OCI-LY7 (cell line): ENCODE measurements at places on chromosomes 3 and 15.
A peak's percentile ranks its signal among the peaks of the same experiment; 100 is the strongest.

DNA sequence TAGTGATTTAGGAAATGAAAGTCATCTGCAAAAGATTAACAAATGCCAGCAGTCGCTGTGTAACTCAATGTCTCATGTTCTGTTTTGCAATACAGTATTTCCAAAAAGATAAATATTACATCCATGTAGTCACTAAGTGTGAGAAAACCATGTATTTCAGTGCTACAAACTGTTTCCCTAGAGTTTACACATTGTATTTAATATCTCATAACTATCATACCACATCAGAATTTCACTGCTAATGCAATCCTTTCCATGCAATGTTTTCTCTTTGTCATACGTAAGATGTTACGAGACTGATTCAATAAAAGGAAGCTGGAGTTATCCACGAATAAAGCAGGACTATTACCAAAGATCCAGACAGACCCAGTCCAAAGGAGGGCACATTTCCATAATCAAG lies 269.4 kb downstream of the GBE1 start:
- no peak for DNase-seq

DNA sequence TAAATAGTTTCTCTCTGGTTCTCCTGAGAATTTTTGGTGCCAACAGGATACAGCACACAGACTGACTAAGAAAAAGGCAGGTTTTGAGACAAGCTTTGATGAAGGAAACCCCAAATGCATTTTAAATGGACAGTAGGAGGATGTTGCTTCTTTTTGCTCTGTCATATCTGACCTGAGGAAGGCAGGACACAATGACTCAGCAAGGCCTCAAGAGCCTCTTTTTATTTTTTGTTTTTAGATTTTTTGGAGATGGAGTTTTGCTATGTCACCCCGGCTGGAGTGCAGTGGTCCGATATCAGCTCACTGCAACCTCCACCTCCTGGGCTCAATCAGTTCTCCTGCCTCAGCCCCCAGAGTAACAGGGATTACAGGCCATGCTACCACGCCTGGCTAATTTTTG lies 16.9 kb upstream of the KNG1 start:
- no peak for DNase-seq

DNA sequence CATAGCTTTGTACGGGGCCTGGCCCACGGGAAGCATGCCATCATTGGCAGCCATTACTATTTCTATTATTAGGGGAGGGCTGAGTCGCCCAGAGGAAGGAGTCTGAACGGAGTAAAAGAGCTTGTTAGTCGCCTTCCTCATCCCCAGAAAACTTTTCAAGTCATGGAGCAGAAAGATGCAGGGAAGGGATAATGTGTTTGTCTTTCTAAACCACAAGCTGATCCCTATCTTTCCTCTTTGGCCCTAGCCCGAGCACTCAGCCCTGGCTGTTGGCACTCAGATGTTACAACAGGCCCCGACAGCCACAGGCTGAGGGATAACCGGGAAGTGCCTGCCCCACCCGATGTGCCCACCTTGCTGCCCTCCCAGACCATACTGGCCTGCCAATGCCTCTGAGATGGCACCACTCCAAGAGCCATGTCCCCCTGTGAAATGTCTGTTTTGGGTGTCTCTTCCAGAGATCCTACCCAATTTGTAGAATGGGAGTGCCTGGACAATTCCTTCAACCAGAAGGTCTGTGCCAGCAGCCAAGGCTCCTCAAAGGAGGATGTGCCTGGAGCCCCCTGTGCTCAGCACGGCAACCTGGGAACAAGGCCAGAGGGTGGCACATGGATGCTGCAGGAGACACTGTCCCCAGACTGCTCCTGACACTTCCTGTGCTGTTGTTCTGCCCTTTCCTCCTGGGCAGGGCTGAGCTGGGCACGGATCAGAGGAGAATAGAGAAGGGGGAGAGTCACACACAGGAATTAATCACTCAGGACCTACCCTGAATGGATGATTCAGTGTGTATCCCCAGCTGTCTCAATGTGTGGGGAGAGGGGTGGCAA lies 10.8 kb downstream of the PAK6 start:
- no peak for DNase-seq

DNA sequence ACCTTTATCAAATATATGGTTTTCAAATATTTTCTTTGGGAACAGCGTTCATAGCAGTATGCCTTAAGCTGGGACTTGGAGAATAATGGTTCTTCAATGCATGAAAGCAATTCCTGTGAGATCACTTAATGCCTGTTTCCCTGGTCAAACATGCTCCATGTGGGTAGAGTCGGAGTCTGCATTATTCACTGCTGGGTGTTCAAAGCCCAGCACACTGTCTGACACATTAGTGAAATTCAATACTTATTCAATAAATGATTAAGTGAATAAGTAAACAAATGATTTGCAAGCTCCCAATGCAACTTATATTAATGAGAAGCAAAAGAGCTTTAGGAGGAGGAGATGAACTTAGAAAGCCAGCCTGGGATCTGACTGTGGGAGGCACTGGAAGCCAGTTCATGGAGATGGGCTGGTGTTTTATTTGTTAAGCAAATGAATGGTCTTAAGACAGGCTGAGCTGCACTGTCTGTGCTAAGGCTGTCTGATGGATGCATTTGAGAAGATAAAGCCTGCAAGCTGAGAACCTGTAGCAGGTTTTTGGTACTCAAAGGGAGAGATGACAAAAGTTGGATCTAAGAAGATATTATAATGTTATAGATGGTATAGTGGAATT lies 490.8 kb downstream of the MCTP2 start:
- DNase-seq: no peak

DNA sequence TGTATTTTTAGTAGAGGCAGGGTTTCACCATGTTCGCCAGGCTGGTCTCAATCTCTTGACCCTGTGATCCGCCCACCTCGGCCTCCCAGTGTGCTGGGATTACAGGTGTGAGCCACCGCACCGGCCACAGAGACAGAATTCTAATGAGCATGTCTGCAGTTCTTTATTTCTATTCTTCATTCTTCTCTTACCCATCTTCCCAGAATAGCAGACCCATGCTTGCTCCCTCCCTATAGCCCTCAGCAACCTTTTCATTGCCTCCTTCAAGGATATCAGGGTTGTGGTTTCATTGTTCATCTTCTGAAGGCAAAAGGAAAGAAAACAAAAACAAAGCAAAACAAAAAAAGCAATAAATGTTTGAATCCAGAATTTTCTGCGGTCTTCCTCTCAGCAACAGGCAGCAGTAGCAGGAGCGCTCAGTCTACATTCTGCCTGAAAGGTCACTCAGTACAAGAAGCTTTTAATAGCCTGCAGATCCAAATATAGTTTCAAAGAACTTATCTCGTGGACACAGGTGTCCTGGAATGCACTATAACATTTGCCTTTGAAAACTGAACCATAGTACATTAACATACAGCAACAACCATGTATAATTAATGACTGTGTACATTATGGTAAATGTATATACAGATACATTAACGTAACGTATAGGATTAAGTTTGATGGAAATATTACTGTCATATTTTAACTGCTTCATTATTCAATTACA lies at the start of gene SMCO1:
TSS of gene SMCO1 (minus strand) at position 434 of the 709 bp plus-strand sequence. CDS start at position 297, 137 bp downstream.
- DNase-seq: no peak

DNA sequence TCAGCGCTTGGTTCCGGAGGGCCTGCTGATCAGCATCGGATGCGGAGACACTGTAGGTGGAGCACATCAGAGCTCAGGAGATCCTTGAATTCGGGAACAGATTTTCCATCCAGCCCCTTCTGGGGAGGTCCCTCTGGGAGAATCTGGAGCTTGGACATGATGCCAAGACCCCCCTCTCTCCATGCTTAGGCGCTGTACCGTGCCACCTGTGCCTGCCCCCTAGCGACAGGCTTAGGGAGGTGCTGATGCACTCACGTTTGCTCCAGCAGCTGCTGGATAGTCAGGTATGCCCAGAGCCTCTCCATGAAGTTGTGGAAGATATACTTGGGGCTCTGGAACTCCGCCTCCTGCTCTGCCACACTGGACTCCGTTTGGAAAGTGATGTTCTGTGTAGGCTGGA lies 9.7 kb downstream of the ITIH4 start:
- peak; percentile 52 for DNase-seq

DNA sequence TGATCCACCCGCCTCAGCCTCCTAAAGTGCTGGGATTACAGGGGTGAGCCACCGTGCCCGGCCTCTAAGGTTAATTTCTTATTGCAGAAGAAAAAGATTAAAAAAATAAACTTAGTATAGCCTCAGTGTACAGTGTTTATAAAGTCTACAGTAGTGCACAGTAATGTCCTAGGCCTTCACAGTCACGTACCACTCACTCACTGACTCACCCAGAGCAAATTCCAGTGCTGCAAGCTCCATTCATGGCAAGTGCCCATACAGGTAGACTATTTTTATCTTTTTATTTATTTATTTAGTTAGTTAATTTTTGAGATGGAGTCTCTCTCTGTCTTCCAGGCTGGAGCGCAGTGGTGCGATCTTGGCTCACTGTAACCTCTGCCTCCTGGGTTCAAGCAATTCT lies 3.2 kb upstream of the FLNB start:
- no peak for DNase-seq

- no peak for DNase-seq
Measured at GRCh38 chr3:69929019-69929418, 70.5 kb upstream of the SAMMSON start.

DNA sequence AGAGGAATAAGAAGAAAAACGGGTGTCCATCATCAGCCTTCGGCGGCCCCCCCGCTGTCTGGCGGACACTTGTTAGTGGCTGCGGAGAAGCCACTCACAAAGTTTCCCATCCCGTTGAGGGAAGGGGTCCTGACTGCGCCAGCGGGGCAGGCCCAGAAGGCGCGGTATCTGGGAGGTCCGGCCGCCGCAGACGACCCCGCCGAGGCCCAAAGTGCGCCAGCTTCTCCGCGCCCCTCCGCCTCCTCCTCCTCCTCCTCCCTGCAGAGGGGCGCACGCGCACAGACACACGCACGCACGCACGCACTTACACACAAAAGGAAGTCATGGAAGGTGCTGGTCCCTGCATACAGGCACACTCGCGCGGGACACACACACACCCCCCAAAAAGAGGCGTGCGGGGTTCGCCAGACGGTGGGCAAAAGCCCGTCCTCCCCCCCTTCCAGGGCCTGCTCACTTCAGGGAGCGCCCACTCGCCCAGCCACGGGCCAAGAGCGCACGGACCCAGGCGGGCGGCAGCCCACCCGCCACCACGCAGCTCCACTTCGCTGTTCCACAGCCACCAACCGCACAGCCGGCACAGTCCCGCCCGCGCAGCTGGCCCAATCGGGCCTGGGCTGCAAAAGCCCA lies 18.0 kb downstream of the ZNF148 start:
- no peak for DNase-seq

- no peak for DNase-seq
Measured at GRCh38 chr3:128273841-128274573, 120.7 kb downstream of the EEFSEC start.

DNA sequence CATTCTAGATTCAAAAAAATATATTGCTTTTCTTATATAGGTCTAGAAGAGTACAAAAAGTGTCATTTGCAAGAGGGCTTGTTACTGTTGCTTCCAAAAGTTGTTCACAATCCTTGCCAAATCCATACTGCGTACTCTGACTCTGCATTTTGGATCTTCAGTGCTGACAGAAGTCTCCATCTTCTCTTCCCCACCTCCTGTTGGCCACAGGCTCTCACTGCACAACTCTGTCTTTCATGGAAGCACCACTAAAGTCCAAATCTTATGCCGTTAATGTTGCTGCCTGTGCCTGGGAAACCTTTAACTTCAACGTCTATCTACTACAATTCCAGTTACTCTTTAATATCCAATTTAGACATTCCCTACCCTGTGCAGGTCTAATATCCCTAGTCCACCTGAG lies 419.9 kb downstream of the NR2F2 start:
- DNase-seq: no peak

GRCh38 chr15:46293550-46293949 lies 658.7 kb downstream of the SQOR start:
- DNase-seq: no peak

GRCh38 chr3:42110631-42111030 lies 19.5 kb downstream of the TRAK1 start:
- no peak for DNase-seq

GRCh38 chr3:188817935-188818269 lies 353.9 kb upstream of the TPRG1 start:
- DNase-seq: no peak

DNA sequence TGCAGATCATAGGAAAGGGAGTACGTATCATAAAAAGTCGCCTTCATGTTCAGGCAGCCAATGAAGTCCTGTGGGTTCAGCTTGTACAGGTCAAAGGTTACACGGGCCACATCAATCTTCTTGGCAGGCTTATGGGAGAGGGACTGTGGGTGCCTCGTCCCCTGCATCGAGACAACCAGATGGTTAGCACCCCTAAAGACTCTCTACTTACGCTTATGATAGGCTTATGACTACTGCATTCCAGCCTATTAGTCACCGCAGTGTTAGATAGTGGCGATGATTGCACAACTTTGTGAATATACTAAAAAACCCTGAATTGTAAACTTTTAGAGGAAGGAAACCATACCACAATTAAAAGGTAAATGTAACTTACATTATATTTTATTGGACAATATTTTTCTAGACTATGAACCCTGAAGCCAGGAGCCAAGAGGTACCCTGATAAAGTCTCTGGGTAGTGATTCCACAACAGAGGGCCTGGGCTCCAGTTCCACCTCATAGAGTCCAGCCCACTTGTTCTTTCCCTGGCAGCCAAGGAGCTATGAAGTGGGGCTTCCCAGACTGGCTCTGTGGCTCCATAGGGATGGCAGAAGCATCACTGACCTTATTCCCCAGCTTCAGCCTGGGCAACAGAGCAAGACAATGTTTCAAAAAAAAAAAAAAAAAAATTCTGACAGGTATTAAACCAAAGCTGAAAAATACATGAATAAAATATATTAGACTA lies 2.5 kb upstream of the FANCD2 start:
- DNase-seq: no peak

DNA sequence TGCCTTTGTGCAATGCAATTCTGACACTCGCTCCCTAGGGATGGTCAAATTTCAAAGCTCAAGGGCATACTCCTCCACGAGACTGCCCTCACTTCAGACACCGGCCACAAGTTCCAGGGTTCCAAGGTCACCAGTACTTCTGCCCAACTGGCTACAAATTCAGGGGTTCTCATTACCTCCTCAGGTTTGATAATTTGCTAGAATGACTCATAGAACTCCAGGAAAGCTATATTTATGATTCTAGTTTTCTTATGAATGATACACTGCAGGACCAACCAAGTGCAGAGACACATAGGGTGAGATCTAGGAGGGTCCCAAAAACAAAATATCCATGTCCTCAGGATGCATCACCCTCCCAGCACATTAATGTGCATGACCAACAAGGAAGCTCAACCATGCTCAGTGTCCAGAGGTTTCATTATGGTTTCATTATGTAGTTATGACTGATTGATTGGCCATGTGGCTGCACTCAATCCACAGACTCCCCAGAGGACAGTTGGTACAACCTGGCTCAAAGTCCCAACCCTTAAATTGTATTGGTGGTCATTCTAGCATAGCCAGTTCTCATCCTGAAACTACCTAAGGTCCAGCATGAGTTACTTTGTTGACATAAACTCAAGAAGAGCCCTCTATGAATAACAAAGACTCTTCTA lies 170.4 kb upstream of the LRRN1 start:
- DNase-seq: no peak

DNA sequence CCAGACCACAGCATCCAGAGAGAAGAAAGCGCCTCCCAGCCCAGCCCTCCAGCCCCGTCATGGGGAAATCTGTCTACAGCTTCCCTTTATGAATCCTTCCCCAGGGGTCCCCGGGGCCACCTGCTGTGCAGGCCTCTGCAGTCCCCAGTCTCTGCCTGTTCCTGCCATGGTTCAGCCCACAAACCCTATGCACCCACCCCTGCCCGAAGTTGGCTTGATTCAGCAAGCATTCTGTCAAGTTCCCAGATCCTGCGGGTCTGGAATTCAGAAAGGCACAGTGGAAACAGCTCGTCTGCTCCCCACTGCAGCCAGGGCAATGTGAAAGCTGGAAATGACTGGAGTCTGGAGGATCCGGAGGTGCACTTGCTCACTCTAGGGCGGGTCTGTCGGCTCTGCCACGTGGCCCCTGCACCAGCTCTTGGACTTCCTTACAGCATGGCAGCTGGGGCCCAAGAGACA lies 2.9 kb upstream of the OCA2 start:
- no peak for DNase-seq
